Right cardiac atrium (tissue), 5 donors: ENCODE measurements at places on chromosomes 1 and 21. TPM values are rescaled to one million over a fixed set of nuclear protein-coding genes. Genes with fewer than 3 reads are reported as not detected.

The TAS1R1 gene
- total RNA-seq, result not detected

The MPL gene
- 1.3 TPM for total RNA-seq

The PAQR6 gene
- total RNA-seq, result 0.84 TPM

The AUNIP gene
- total RNA-seq, result 0.34 TPM

The CORT gene
- not detected for total RNA-seq

The EDARADD gene
- 0.18 TPM for total RNA-seq

The FAM110D gene
- total RNA-seq, result 2.7 TPM

The ATAD3B gene
- total RNA-seq, result 11.4 TPM

The NBPF15 gene
- total RNA-seq, result 9.5 TPM

The TMEM81 gene
- 1.6 TPM for total RNA-seq
